IPS-NIHi11 (cell line): ENCODE measurements at places on chromosomes 6 and 20.

DNA sequence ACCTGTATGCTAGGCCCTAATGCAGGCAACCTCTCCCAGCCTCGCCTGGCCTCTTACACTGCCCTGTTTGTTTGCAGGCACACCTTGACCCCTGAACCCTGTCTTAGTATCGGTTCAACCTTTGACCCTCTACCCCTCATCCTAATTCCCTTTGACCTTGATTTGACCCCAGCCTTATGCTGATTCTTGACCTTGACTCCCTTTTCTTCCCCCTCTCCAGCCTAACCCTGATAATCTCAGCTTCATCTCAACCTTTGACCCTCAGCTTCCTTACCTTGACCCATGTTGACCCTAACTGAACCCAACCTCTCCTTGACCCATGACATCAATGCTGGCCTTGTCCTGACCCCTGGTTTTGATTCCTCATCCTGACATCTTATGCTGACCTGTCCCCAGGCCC is 33.8 kb downstream of the UQCC2 start:
- DNase-seq, result no peak

DNA sequence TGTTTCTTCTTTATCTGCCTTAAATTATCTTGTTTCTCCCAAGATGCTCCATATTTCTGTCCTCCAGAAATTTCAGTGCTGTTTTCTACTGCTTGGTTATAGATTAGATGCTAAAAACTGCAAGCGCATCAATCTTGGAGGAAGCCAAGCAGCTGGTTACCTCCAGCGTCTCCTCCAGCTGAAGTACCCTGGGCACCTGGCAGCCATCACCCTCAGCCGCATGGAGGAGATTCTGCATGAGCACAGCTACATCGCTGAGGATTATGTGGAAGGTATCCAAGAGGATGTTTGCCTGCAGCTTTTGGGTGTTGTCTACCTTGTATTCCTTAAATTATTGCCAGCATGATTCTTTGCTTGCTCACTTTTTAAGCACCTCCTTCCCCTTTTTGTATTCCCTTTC is 3.8 kb downstream of the ACTR5 start:
- no peak for DNase-seq

DNA sequence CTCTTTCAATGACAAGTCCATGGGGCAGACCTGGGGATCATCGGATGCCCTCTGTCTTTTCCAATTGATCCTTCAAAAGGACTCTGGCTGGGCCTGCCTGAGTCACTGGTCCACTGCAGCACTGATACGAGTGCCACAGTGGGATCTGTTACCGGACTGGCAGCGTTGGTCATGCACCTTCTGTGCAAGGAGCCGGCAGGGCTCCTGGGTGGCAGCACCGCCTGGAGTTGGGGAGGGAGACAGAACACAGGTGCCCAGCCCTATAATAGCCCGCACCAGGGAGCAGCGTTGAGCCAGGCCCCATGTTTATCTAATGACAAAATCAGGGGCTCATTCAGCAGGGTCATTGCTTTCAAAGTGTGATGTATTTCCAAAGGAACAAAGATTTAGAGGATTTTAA is 64.2 kb upstream of the NXT1 start:
- DNase-seq, result no peak

- DNase-seq, result no peak
Measured at GRCh38 chr20:58366866-58367265, 22.2 kb upstream of the VAPB start.
